ENCODE measurements at places on chromosomes 2 and 18.

DNA sequence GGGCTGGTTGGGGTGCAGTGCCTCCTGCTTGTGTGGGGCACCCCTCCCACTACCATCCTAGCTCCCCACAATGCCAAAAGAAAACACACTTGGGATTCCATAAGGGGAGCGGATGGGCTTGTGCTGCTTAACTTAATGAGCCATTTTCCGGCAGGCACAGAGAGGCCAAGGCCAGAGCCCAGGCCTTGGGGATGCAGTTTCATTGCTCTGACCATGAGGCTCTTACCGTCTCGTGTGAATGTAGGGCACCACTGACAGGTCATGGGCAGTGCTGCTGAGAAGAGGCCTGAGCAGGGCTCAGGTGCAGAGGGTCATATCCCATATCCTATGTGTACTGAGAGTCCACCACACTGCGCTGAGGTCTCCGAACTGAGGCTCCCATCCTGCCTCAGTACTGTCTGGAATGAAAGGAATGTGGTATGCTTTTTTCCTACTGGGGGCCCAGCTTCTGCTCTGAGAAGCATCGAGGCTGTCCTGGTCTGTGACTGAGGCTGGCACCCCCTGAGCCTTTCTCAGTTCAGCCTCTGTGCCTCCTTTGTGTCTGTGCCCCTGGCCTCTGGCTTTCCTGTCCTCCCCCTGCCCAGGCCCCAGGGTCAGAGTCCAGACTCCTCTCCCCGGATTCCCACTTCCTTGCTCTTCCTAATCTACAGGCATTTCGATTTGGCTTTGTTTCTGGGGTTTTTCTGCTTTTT is 45.2 kb upstream of the MAPRE3 start:
- DNase-seq, result no peak

- DNase-seq, result no peak
Observed at GRCh38 chr18:49652881-49653724, 91.2 kb downstream of the LIPG start.

GRCh38 chr2:100936070-100936741 is 65.9 kb upstream of the RPL31 start:
- no peak for DNase-seq

DNA sequence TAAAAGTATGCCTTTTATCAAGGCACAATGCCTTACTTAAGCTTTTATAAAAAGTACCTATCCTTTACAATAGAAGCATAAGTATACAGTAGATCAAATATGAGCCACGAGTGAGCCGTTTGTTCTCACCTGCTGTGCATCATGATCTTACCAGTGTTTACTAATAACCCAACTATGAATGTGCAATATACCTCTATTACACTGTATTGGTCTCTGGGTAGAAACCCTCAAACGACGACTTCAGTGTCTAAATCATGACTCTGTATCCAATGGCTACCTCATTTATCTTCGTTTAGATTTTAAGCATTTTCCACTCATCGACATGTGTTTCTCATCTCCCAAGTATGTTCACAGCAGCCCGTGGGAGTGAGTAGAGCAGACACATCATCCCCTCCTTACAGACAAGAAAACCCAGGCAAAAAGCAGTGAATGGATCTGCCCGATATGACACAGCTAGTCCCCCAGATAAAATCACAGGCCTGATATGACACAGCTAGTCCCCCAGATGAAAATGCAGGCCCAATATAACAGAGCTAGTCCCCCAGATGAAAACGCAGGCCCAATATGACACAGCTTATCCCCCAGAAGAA is 279.8 kb downstream of the TNS1 start:
- DNase-seq, result no peak

GRCh38 chr2:119856469-119856901 is 96.8 kb downstream of the PTPN4 start:
- DNase-seq, result no peak

GRCh38 chr2:100682536-100682935 is 119.7 kb downstream of the PDCL3 start:
- no peak for DNase-seq

- no peak for DNase-seq
Observed at GRCh38 chr2:219142329-219142728, 18.3 kb downstream of the NHEJ1 start.

- no peak for DNase-seq
Observed at GRCh38 chr2:100907832-100908231, 87.9 kb downstream of the NPAS2 start.

- DNase-seq, result no peak
Observed at GRCh38 chr2:192070099-192070498, 124.6 kb downstream of the TMEFF2 start.

DNA sequence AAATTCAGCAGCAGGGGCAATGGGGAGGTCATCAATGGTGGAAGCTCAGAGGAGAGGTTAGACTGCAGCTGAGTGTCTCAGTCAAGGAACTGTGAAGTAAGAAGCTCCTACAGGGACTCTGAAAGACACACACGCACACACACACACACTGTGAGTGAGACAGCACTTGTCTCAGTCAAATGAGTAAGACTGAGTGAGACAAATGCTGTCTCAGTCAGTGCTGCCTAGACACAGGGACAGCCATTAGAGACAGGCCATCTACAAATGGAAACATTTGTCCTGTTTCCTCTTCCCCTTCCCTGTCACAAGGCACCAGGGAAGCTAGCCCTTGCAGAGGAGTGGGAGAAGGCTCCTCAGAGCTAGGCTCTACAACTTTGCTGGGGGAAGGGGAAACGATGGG is 577.4 kb upstream of the GCFC2 start:
- no peak for DNase-seq

GRCh38 chr2:236674238-236674637 is 104.6 kb downstream of the ACKR3 start:
- no peak for DNase-seq

DNA sequence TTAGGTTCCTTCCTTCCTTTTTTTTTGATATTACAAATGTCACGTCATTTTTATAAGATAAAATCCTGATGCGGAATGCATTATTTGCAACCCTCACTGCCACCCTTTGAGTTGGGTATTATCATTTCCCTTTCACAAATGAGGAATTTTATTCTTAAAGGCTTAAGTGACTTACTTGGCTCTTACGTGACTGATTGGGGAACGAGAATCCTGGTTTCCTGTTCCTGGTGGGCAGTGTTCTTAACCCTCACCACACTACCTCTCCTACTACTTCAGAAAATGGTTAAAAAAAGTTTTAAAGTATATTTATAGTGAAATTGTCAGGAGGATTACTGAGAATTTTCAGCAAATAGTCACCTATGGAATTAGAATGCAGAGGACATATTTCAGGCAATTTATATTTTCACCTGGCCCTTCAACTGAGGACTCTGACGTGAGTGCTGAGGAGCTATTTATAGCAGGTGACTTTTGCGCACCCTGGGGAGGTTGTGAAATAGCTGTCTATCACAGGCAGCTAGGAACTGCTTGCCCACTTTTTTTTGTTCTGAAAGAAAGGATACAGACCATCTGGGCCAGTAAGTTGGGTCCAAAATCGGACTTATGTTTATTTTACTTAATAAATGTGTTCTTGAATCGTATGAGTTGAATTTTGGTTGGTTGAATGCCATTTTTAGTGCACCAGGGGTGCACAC is 18.7 kb upstream of the RASGRP3 start:
- DNase-seq, result no peak

GRCh38 chr2:13584020-13584419 is 867.3 kb downstream of the TRIB2 start:
- DNase-seq, result no peak

DNA sequence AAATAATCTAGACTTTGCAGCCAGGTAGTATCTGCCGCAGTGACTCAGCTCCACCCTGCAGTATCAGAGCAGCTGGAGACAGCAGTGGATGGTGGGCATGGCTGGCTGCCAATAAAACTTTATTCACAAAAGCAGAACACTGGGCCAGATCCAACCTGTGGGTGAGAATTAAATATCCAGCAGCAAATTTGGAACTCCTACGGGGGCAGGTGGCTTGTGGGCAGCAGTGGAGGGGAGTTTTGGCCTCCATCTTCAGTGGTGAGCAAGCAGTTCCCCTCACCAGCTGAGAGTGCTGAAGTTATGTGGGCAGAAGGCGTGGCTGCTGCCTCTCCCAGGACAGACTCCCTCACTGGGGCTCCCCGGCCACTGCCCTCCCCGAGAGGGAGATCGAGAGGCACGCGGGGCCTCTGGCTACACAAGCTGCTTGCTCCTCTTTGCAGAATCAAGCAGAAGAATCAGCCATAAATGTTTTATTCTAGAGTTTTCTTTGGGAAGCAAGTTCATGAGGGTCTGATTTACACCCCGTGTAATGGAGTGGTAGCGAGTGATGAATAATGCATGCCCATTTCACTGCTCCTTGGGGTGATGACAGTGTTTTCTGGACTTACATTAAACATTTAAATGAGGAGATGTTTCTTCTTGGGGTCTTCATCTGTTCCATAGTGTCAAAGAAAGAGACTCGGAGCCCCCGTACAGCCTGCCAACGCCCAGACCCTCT is 204.3 kb downstream of the SEPTIN10 start:
- no peak for DNase-seq

Data from stimulated activated CD8-positive, alpha-beta memory T cell treated with anti-CD3 and anti-CD28 coated beads, Interleukin-7, amount 100 ng/mL, for 1 hour (primary cell).